Pancreas (tissue), 10 donors: ENCODE measurements at places on chromosomes 12 and 14.

DNA sequence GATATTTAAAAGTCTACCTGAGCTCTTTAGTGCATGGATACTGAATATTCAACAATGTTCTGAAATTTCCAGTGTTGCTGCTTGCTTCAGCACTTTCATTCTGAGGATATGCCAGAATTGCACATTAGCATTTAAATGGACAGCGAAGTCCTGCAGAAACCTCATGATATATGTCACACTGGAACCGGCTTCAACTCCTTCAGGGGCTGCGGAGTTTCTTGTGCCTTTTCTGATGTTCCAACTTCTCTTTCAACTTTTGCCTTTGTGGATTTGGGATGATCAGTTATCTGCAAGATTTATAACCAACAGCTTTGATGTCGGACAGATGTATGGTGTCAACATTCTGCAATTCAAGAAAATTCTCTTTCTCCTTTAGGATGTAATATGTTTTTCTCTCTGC is 142.5 kb upstream of the LMNTD1 start:
- no peak for DNase-seq
- H3K36me3 ChIP-seq = no peaks in the 10 kb centered on the region
- H3K4me1 ChIP-seq = no peaks in the 10 kb centered on the region
- no peak overlapping the region for H3K4me3 ChIP-seq

DNA sequence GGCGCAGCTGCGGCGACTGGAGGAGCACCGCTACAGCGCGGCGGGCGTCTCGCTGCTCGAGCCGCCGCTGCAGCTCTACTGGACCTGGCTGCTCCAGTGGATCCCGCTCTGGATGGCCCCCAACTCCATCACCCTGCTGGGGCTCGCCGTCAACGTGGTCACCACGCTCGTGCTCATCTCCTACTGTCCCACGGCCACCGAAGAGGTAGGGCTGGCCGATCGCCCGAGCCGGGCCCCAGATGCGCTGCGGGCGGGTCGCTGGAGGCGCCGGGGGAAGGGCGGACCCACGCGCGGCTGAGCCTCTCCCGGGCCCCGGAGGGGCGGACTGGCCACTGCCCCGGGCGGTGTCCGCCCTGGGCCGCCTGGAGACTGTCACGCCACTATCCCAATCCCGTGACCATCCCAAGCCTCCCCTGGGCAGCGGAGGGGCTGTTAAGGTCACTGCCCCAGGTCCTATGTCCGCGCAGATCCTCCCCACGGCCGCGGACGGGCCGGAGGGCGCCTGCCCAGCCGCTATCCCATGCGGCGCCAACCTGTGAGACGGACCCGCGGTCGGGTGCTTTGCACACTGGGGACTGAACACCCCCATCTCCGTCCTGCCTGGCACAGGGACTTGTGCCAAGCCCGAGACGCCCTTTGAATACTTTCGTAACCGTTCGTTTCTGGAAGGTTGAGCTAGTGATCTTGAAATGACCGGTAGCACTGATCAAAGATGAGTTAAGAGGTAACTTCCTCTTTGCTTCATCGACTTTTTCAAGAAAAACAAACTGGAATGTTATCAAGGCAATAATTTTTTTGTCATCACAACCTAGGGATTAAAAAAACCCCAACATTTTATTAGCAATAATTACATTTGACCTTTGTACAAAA is 725 bp downstream of the CHPT1 start:
- no peaks in the 10 kb centered on the region for H3K36me3 ChIP-seq
- no peaks in the 10 kb centered on the region for H3K27me3 ChIP-seq
- peak overlapping the region; percentile 82 for H3K27ac ChIP-seq
- peaks cover 8% of the 10 kb centered on the region for H3K4me1 ChIP-seq

DNA sequence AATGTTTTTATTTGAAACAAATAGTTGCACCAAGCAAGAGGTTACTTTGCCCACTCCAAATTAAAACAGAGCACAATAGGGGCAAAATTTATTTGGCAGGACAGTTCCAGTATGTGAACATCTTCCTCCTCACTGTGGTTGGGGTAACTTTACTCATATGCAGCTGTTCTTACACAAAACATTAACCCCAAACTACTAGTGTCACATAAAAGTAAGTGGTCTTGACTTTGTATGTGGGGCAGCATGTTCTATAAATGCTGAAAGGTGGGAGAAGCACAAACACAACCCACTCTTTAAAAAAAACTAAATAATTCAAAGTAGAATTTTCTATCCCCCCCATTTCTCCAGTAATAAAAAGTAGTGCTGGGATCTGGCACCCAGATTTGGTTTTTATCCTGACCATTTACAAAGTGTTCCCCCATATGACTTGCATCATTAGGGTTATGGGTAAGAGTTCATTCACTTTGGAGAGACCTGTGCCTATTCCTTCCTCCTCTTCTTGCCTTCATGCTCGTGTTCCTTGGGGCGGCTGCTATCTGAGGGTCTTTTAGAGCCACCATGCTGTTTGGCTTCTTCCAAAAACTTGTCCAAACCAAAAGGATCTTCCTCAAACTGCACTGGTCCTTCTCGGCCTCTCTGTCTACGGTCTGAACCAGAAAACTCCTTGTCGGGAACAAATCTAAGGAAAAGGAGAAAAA is 9.9 kb downstream of the SLIRP start:
- H3K4me1 ChIP-seq = no peaks in the 10 kb centered on the region
- DNase-seq = no peak
- no peaks in the 10 kb centered on the region for H3K27me3 ChIP-seq
- H3K27ac ChIP-seq = no peak overlapping the region
- H3K36me3 ChIP-seq = peaks cover 26% of the 10 kb centered on the region

GRCh38 chr12:98973395-98973794 is 328.3 kb downstream of the APAF1 start:
- H3K4me1 ChIP-seq = peaks cover 7% of the 10 kb centered on the region
- no peaks in the 10 kb centered on the region for H3K36me3 ChIP-seq
- no peak for DNase-seq
- no peak overlapping the region for H3K4me3 ChIP-seq
- H3K27me3 ChIP-seq = no peaks in the 10 kb centered on the region
- H3K27ac ChIP-seq = no peak overlapping the region

- DNase-seq = no peak
- no peaks in the 10 kb centered on the region for H3K27me3 ChIP-seq
- no peaks in the 10 kb centered on the region for H3K4me1 ChIP-seq
- H3K27ac ChIP-seq = no peak overlapping the region
- H3K4me3 ChIP-seq = no peak overlapping the region
- no peaks in the 10 kb centered on the region for H3K36me3 ChIP-seq
Measured at GRCh38 chr14:52342849-52343596, 28.9 kb downstream of the PTGER2 start.

DNA sequence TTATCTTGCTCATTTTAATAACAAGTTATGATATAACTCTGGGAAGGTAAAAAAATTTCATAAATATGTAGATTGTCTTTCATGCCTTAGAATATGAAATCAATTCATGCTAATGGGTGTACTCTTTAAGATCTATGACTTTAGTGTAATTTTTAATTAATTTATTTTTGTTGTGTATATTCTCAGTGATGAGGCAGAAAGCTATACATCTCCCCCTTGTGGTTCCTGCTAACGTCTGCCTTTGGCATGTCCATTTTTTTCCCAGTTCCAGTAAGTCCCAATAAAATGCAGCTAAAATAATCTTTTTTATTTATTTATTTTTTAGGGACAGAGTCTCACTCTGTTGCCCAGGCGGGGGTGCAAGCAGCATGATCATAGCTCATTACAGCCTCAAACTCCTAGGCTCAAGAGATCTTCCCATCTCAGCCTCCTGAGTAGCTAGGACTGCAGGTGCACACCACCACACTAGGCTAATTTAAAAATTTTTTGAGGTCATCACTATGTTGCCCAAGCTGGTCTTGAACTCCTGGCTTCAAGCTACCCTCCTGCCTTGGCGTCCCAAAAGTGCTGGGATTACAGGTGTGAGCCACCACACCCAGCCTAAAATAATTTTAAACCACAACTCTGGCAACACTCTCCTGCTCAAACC is 3.3 kb upstream of the CHURC1 start:
- H3K4me3 ChIP-seq = no peak overlapping the region
- H3K4me1 ChIP-seq = peaks cover 14% of the 10 kb centered on the region
- no peaks in the 10 kb centered on the region for H3K27me3 ChIP-seq
- no peaks in the 10 kb centered on the region for H3K36me3 ChIP-seq

- H3K27me3 ChIP-seq = no peaks in the 10 kb centered on the region
- H3K36me3 ChIP-seq = peaks cover 11% of the 10 kb centered on the region
- no peak overlapping the region for H3K4me3 ChIP-seq
- no peak overlapping the region for H3K27ac ChIP-seq
- H3K4me1 ChIP-seq = no peaks in the 10 kb centered on the region
Measured at GRCh38 chr12:57815177-57816000, 3.1 kb downstream of the AVIL start.

GRCh38 chr12:18296201-18296908 is 35.0 kb downstream of the PIK3C2G start:
- no peak overlapping the region for H3K4me3 ChIP-seq
- no peaks in the 10 kb centered on the region for H3K27me3 ChIP-seq
- no peaks in the 10 kb centered on the region for H3K36me3 ChIP-seq
- DNase-seq = no peak
- H3K27ac ChIP-seq = no peak overlapping the region

DNA sequence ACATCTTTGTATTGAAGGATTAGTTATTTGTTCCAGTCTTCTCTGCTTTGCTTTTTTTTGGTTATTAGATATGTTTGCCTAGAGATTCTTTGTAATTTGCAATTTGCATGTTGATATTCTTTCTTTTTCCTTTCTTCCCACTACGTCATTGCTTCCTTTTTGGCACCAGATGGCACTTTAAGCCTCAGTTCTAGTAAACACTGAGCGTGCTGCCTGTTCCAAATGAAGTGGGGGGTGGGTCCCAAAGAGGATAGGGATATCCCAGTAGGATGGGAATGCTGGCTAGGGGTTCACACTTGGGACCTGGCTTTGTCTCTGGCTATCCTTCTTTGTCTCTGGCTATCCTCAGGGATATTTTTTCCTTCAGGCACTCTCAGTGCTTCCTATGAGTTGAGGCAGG is 17.0 kb downstream of the EAPP start:
- H3K36me3 ChIP-seq = peaks cover 12% of the 10 kb centered on the region
- no peaks in the 10 kb centered on the region for H3K27me3 ChIP-seq
- DNase-seq = no peak
- H3K27ac ChIP-seq = no peak overlapping the region
- no peak overlapping the region for H3K4me3 ChIP-seq

DNA sequence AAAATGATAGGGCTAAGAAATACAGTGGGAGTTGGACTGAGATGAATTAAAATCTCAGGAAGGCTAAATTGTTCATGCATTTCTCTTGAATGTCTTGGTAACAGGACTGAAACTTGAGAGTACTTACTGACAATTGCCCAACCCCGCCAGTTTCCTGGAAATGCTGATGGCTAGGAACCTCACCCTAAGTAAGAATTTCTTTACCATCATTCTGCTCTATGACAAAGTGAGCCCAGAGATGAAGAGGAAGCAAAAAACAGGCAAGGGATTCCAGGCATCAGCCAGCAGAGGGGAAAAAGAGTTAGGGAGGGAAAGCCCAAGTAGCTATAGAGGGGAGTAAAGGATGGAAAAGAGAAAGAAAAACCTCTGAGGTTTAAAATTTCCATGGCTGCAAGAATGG is 397.7 kb downstream of the MDGA2 start:
- H3K27me3 ChIP-seq = no peaks in the 10 kb centered on the region
- H3K36me3 ChIP-seq = no peaks in the 10 kb centered on the region
- DNase-seq = no peak
- H3K4me1 ChIP-seq = no peaks in the 10 kb centered on the region
- no peak overlapping the region for H3K27ac ChIP-seq

GRCh38 chr12:88371416-88372183 is 208.7 kb downstream of the KITLG start:
- no peaks in the 10 kb centered on the region for H3K4me1 ChIP-seq
- no peaks in the 10 kb centered on the region for H3K27me3 ChIP-seq
- no peak overlapping the region for H3K4me3 ChIP-seq

GRCh38 chr12:22039361-22039760 is 6.7 kb upstream of the CMAS start:
- H3K4me1 ChIP-seq = peaks cover 28% of the 10 kb centered on the region
- H3K4me3 ChIP-seq = no peak overlapping the region
- DNase-seq = no peak
- H3K27ac ChIP-seq = no peak overlapping the region

DNA sequence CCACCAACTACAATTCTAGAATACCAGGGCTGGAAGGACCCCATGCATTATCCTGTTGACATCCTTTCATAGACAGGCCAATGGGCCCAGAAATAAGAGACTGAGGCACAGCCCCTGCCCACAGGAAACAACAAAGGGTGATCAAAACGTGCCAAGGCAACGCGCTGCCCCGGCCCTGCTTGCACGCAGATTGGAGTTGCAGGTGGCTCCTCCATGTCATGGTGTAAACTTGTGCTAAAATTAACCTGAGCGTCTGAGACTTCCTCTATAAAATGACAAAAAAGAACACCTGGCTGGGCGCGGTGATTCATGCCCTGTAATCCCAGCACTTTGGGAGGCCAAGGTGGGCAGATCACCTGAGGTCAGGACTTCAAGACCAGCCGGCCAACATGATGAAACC is 30.1 kb downstream of the SPRING1 start:
- H3K36me3 ChIP-seq = no peaks in the 10 kb centered on the region
- no peaks in the 10 kb centered on the region for H3K27me3 ChIP-seq
- peaks cover 6% of the 10 kb centered on the region for H3K4me1 ChIP-seq
- DNase-seq = no peak
- no peak overlapping the region for H3K4me3 ChIP-seq

- H3K27ac ChIP-seq = no peak overlapping the region
- H3K4me1 ChIP-seq = peaks cover 8% of the 10 kb centered on the region
- no peaks in the 10 kb centered on the region for H3K27me3 ChIP-seq
- no peak for DNase-seq
- no peaks in the 10 kb centered on the region for H3K36me3 ChIP-seq
Measured at GRCh38 chr12:27332407-27332713, 276 bp upstream of the BMAL2 start.

GRCh38 chr12:11723993-11724392 is 74.5 kb downstream of the ETV6 start:
- no peaks in the 10 kb centered on the region for H3K36me3 ChIP-seq
- H3K4me1 ChIP-seq = peaks cover 62% of the 10 kb centered on the region
- no peak overlapping the region for H3K4me3 ChIP-seq

DNA sequence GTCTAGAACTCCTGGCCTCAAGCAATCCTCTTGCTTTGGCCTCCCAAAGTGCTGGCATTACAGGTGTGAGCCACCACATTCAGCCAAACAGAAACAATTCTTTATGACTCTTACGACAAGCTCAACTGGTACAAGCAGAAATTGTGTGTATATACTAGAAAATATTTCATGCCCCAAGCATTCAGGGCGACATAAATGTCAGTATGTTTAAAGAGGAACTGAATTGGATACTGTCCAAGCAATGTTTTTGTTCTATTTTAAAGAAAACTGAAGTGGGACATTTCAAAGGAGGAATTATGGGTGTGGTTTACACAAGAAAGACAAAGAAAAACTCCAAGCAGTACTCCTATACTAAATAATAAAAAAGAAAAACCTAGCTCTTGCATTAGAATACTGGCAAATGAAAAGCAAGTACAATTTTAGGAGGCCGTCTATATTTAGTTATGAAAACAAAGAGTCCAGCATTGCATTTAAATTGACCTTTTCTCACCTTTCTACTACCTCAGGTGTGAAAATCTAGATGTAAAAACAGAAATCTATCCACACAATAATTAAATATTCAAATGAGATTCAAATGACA is 48.9 kb downstream of the PPP1R12A start:
- no peak overlapping the region for H3K27ac ChIP-seq
- peaks cover 20% of the 10 kb centered on the region for H3K4me1 ChIP-seq
- no peak overlapping the region for H3K4me3 ChIP-seq
